HuH-7.5 (cell line): ENCODE measurements at places on chromosomes 11 and 22.

GRCh38 chr22:38907767-38908166, 35.8 kb upstream of the CBX6 start:
- DNase-seq, result no peak

GRCh38 chr11:27029966-27030365, 10.6 kb upstream of the BBOX1 start:
- no peak for DNase-seq

DNA sequence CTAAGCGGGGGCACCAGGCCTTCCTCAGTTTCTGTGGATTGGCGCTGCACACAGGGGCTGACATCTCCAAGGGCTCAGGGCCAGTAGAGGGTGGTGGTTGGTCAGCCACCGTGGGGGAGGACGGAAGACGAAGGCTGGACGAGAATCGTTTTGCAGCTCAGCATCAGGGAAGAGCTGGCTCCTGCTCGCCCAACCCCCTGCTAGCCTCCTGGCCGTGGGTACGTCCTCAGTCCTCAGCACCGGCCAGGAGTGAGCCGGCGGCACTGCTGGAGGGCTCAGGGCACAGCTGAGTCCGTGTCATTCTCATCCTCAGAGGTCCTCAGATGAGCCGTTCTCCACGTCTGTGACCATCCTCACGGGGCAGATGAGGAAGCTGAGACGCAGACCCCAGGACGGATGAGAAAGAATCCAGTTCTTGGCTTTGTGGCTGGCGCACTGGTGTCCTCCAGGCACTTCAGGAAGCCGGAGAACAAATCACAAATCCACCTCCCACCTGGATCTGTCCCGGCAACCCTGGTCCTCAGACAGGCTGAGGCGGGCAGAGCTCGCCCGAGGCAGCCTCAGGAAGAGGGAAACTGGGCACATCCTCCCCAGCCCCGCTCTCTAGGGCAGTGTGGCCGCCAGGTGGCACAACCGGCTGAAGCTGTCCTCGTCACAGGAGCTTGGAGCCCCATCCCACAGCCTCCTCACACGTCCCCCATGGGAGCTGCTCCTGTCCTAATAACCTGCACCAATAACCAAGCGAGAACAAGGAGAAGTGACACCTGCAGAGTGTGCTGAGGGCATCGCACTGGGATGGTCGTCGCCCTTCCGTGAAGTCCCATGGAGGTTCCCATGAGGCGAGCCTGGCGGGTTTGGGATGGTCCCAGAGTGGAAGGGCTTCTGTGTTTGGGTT, 393.7 kb downstream of the BRD1 start:
- no peak for DNase-seq

- DNase-seq, result no peak
These were observed 9.3 kb upstream of the POU2AF1 start for GRCh38 chr11:111388420-111388819.

DNA sequence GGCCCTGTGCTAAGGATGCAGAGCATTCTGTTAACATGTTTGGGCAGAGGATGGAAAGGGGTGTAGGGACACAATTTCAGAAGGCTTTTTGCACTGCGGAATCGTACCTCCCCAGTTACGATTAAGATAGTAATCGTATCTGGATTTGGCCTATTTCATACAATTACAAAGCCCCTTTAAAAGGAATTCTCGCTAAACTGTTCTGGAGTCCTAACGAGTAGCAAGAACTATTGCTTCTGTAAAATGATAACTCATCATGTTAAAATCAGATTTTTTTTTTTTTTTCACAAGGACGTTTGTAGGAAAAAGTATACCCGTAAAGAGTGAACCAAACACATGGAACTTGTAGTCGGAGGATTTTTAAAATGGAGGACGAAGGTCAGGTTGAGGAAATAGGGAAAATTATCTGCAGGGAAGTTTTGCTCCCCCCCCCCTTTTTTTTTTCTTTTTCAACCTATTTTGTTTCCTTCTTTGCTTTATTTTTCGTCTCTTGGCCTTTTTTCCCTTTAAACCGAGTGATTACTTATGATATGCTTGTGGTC, 934 bp downstream of the HSD17B12 start:
- DNase-seq, result peak; percentile 6

DNA sequence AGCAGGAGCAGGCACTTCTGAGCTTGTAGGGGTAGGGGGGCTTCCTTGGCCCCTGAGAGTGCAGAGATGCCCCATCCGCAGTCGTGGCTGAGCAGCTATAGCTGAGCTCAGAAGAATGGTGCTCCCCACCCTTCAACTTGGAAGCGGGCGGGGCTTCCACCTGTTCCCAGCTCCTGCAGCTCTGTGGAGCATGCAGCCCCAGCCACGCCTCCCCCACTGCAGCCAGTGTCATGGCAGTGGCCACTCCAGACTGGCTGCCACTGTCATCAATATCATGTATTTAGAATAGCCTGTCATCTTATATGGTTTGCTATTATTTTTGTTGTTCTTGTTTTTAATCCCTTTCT, 213.1 kb downstream of the LRRC4C start:
- DNase-seq, result no peak

- no peak for DNase-seq
These were observed 44.7 kb upstream of the SEPTIN5 start for GRCh38 chr22:19669570-19669969.

DNA sequence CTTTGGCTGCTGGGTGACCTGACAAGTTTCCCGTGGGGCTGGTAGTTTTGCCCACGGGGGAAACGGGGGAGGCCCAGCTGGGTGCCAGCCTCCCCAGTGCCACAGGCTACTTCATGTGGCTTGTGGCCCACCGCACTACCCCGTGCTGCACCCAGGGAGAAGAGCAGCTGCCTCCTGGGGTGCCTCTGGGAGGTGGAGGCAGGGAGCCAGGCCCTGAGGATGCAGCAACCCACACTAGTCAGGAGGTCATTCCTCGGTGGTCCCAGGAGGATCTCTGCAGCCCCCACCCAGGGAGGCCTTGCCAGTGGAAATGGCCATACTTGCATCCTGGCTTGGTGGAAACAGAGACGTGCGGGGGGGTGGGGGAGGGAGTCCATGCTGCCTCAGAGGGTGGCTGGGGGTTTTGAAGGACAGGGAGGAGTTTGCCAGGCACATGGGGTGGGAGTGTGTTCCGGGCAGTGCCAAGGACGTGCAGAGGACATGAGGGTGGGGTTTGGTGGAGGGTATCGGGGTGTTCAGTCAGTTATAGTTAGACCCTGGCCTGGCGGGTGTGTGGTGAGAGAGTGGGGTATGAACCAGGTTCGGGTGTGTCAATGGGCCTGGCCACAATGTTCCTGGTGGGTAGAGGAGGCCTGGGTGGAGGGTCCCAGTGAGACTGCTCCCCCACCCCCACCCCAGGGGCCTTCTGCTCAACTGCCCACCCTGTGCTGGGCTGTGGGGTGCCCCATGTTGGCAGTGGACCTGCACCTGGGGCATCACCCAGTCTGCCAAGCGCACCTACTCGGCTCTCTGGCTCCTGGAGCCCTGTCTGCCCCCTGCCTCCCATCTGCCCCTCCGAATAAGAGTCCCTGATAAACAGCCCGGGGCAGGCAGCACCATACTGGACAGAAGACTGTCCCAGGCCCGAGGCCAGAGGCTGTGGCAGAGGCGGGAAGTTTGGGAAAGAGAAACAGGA, 3.8 kb downstream of the PIM3 start:
- no peak for DNase-seq

DNA sequence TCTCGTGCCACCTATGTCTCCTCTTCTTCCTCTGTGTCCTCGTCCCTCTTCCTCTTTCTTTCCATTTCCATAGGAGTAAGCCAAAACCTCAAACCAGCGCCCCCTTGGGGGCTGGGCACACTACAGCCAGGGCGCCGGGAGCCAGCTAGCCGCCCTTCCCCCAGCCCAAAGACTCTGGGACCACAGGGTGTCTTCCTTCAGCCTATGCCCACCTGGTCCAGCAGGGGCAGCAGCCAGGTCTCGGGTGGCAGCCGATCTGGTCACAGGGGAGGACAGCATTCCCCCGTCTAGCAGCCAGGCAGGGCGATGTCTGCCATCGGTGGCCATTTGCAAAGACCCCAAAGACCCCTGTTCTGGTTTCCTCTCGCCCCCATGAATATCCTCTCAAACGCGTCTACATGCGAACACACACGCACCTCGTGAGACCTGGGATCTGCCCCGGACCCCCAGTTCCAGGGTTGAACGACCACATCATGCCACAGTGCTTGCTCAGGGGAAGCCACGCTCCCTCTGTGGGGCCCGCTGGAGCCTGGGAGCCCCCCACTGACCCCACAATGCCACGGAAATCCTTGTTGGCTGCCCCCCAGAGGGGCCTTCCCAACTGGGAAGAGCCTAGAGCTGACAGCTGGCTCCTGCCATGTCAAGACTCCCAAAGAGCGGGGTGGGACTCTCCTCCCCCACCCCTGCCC, 546.0 kb upstream of the CCDC179 start:
- DNase-seq, result no peak

- no peak for DNase-seq
These were observed 162.4 kb upstream of the LMO1 start for GRCh38 chr11:8426076-8426475.

DNA sequence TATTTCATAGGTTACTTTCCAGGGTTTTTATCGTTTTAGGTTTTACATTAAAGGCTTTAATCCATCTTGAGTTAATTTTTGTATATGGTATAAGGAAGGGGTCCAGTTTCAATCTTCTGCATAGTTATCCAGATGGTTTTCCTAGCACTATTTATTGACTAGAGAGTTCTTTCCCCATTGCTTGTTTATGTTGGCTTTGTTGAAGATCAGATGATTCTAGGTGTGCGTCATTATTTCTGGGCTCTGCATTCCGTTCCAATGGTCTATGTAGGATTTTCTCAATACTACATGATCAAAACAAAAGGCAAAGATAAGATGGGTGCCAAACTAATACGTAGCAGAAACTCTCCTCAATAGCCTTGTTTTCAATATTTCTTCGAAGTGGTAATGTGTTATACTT, 14.3 kb upstream of the RIC3 start:
- no peak for DNase-seq

DNA sequence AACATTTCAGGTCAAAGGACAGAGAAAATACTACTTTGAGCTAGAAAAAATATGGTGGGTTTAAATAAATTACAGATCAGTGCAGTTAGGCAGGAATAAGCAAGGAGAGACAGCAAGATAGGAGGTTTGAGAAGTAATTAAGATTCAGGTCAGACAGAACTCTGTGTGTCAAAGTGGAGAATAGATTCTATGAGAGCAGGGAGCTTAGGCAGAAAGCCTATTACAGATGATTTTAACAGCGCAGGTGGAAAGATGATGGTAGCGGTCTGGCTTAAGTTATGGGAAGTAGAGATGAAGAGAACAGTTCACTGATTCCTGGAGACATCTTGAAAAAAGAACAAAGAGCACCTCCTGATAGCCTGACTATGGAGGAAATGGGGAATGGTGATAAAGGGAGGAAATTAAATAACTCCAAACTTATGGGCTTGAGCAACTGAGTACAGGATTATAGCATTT, 106.0 kb downstream of the APIP start:
- DNase-seq, result no peak

GRCh38 chr11:68935516-68936357, 32.0 kb downstream of the IGHMBP2 start:
- no peak for DNase-seq

GRCh38 chr22:37725551-37726240, 28.8 kb downstream of the TRIOBP start:
- DNase-seq, result no peak

- DNase-seq, result no peak
These were observed 1.2 kb upstream of the ATF4 start for GRCh38 chr22:39518996-39519680.

GRCh38 chr11:114970927-114971645, 292.8 kb downstream of the NXPE2 start:
- no peak for DNase-seq

DNA sequence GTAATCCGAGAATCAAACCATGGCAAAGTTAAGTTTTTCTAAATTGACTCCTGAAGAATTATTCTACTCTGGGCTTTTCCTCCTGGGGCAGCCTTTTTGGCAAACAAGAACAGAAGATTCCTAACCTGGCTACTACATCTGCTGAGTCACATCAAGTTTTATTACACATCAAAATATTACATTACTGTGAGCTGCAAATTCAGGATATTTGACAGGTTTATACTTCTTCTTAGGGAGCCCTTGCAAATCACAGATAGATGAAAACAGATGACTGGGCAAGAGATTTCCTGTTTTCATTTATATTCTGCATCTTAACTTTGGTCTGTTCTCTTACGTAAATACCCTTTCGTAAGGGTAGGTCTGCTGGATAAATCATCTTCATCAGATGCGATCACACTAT, 23.6 kb downstream of the XRRA1 start:
- no peak for DNase-seq

DNA sequence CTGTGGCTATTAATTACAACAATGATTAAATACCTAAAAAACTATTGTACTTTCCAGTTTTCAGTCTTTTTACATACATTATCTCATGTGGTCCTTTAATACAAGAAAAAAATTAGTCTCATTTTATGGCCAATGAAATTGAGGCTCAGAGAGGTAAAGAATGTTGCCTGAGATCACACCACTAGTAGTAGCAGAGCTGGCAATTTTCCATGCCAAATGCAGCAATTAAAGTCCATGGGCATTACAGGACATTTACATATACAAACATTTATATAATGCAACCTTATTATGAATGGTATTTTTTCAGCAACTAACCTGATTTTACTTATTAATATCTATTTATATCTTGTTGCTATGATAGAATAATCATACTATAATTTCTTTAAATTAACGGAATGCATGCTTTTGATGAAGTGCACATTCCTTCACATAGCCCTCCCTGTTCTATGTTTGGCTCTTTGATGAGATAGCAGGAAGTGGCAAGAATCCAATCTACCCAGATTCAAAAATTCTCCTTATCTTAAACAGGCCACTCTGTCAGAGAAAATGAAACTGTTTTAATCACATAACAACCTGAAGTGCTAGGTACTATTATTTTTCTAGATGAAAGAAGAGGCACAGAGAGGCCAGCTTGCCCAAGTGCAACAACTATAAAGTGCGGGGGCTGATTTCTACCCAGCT, 120.9 kb upstream of the LDLRAD3 start:
- DNase-seq, result no peak

GRCh38 chr11:111938687-111939160, 1.6 kb downstream of the DIXDC1 start:
- peak; percentile 20 for DNase-seq

DNA sequence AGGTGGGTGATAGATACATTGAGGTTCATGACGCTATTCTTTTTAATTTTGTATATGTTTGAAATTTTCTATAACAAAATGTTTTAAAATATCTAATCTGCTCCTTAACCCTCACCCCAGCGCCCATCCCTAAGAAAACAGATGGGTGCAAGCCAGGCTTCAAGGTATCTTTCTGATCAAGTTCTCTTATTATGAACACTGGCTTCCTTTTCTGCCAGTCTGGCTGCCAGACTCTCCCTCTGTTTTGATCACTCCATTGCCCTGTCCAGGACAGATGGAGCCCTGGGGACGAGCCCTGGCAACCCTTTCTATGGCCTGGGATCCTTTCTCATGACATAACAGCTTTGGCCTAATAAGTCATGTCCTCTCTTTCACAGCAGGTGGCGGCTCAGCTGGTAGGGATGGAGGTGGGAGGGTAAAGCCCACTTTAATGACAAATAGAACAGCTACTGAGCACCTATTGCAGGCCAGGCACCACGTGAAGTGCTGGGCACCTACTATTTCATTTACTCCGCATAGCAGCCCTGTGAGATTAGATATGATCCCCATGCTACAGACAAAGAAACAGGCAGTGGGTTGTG, 38.4 kb downstream of the DRD2 start:
- no peak for DNase-seq

GRCh38 chr22:44293034-44293433, 19.7 kb downstream of the SHISAL1 start:
- DNase-seq, result no peak
